ENCODE measurements at places on chromosomes 16 and 17.
A peak's percentile ranks its signal among the peaks of the same experiment; 100 is the strongest.

- no peak for DNase-seq
Measured at GRCh38 chr17:16911141-16911937, 60.6 kb downstream of the TNFRSF13B start.

- DNase-seq: no peak
Measured at GRCh38 chr16:86508947-86509758, 1.2 kb upstream of the FOXF1 start.

DNA sequence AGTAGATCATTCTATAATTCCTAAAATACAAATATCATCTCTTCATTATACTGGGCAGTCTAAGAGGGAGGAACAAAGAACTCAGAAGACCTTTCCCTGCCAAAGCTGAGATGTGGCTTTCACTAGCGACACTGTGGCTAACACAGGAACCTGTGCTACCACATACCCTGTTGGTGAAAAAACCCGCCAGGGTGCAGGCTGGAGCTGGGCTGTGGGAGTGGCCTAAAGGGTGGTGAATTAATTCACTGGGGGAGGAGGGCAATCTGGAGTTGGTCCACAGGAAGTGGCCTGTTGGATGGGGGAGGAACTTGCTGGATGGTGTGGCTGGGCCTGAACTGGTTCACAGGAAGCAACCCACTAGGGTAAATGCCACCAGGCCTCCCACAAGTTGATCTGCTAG lies 7.4 kb downstream of the ZNF594 start:
- DNase-seq: no peak

- DNase-seq: peak; percentile 31
Measured at GRCh38 chr17:77011173-77012011, 129.4 kb upstream of the SEC14L1 start.
